ENCODE measurements at places on chromosomes 12 and 14.

GRCh38 chr14:81450100-81450531, 50.0 kb upstream of the STON2 start:
- DNase-seq, result no peak

- no peak for DNase-seq
Observed at GRCh38 chr12:2923057-2923456, 32.4 kb downstream of the TULP3 start.

DNA sequence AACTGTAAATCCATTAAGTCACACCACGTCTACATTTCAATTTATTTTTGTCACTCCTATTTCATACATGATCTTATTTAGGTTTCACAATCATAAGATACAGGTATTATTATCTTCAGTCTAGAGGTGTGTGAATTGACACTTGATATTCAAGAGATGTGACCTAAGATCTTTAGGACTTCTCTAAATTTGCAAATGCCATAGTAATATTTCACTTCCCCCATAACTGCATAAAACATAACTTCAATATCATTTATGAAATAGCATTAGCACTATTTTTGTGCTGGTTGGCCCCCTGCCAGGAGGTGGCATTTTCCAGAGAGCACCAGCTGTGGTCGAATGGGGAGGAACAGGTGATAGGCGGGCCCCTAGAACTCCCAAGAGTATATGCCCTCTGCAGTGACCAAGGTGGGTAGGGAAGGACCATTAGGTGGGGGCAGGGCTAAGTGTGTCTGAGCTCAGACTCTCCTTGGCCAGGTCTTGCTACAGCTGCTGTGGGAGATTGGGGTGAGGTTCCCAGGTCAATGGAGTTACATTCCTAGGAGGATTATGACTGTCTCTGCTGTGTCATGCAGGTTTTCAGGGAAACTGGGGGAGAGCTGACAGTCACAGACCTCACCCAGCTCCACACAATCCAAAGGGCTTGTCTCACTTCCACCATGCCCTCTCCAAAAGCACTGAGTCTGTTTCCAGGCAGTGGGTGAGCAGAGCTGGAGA, 49.2 kb upstream of the ERGIC2 start:
- DNase-seq, result peak; percentile 7

GRCh38 chr12:19833775-19834501, 394.6 kb downstream of the AEBP2 start:
- no peak for DNase-seq

DNA sequence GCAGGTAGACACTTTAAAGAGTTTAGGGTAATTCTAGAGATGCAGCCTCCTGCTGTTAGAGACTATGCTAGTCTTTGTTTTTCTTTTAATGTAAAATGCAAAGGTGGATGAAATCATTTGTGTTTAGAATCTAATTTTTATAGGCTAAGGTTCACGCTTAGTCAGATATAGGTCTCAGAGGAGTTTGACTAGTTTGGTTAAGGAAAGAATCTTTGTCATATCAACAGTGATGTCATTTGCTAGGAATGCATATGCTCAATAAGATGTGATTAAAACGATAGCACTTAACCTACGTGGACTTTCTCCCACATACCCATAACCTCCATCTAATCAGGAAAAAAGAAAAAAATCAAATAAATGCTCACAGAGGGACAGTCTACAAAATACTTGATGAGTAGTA, 859.3 kb upstream of the ATXN7L3B start:
- DNase-seq, result peak; percentile 7

- no peak for DNase-seq
Observed at GRCh38 chr12:57909056-57909455, 32.3 kb upstream of the ATP23 start.

DNA sequence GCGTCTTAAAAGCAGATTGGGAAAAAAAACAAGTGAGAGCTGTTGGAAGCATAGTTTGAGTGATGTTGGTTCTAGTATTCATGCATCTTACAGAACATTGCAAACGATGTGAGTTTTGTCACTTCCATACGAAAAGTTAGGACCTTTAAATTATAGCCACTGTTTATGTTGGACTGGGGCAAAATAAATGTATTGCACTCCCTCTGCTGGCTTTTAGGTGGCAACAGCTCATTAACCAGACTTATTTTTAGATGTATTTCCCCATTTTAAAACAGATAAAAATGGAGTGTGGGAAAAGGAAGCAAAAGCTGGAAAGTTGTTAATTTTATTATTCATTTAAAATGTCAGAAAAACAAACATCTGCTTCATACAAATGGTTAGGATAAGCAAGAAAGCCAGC, 111.9 kb downstream of the LGR5 start:
- DNase-seq, result no peak

- DNase-seq, result no peak
Observed at GRCh38 chr12:5588591-5588990, 156.7 kb downstream of the NTF3 start.

DNA sequence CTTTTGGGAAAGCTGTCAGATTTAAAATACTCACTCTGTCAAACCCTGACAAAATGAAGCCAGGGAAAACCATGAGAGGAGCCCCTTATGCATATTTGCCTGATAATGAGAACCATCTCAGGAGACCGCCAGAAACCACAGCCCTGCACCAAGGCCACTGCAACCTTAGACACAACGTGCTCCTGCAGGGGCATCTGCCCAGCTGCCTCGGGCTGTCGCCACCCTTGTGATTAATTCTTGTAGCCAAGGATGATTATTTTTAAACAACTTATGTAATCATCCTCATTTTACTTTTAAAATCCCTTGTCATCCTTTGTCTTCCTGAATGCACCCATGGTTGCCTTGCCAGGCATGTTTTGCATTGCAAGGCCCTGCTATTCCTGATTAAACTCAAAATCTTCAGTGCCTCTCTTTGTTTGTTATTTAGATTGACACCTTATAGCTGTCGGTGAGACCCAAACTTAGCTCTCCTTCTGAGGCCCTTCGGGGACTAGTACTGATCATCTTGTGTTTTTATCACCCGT, 766.4 kb upstream of the TMEM132C start:
- no peak for DNase-seq

GRCh38 chr12:45231515-45232145, 15.7 kb downstream of the ANO6 start:
- peak; percentile 41 for DNase-seq

GRCh38 chr12:47356129-47356700, 276.5 kb upstream of the AMIGO2 start:
- DNase-seq, result peak; percentile 56

GRCh38 chr14:65703996-65704395, 291.5 kb downstream of the FUT8 start:
- no peak for DNase-seq

DNA sequence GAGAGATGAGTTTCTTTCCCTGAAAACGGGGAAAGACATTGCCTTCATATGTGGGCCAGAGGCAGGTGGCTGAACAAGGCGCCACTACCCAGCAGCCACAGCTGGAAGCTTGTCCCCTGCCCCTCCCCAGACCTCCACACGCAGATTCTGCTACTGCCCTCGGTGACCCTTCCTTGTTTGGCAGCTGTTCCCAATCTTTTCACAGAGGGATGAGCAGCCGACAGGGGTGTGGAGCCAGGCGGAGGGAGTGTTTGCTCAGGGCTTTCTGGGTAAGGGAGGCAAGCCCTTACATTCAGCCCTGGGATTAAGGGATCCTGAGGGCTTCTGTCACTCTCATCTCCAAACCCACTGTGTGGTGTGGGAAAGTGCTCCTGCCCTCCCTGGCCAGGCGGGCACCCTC, 4.5 kb upstream of the KRT4 start:
- no peak for DNase-seq

DNA sequence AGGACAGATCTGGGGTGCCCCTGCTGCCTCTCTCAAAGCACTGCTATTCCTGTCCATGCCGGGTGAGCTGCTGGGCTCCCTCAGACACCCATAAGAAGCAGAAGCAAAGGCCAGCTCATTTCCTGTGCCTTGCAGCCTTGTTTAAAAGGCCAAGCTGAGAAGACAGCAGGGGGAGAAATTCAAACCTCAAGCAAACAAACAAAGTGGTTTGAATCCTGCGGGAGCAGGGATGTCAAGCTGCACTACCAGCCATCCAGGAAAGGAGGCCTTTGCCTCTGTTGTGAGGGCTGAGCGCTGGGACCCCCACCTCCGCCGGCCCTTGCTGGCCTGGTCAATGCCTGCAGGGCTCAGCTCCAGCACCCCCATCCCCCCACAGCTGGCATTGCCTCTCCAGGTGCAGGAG, 176.5 kb downstream of the PIWIL1 start:
- DNase-seq, result no peak

DNA sequence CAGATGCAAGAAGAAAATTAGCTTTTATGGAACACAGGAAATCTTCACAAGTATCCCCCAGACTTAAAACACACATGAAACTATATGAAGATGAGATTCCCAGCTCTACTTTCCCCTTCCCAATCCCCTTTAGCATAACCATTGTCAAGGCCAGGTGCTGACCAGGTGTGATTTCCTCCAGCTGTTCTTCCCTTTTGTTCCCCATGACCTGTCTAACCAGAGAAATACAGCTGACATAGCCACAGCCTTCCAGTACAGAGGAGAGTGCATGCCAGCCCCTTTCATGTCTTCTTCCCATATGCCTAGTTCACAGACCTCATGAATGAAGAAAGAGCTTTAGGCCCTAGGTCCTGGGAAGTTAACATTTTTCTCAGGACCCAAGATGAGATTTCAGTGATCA, 43.5 kb upstream of the FKBP4 start:
- no peak for DNase-seq

DNA sequence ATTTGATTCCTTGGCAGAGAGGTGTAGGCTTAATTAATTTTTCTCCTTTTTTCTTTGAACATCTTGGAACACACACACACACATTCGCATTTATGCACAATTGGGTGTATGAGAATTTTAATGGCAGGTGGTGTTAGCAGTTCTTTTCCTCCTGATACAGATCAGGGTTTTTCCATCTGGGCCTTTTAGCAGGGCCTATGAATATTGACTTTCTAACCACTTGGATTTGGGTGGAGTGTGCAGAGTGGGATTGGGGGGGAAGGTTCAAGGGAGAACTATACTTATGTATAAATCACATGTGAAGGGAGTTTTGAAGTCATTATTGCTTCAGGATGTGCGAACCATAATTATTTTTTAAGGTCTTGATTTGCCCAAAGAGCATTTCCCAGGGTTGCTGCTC, 28.9 kb downstream of the NTF3 start:
- DNase-seq, result no peak

GRCh38 chr12:69171881-69172280, 67.5 kb upstream of the CPSF6 start:
- DNase-seq, result no peak
